ENCODE measurements at places on chromosomes 7 and 10.

- DNase-seq: no peak
Measured at GRCh38 chr10:30999070-30999712, 32.5 kb downstream of the ZNF438 start.

DNA sequence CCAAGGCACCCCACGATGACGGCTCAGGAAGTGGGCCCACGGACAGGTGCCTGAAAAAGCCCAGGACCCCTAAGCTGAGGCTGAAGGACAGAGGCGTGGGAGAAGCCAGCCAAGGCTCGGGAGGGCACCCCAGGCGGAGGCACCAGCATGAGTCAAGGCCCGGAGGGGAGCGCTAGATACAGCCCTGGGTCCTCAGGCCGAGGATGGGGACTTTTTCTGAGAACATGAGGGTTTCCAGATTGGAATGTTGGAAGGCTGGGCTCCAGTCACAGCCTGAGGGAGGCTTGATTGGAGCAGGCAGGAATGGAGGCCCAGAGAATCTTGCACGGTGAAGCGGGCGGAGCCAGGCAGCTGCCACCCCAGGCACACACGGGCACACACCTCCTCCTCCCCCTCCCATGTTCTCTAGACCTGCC is 19.0 kb upstream of the ELFN1 start:
- DNase-seq: no peak

DNA sequence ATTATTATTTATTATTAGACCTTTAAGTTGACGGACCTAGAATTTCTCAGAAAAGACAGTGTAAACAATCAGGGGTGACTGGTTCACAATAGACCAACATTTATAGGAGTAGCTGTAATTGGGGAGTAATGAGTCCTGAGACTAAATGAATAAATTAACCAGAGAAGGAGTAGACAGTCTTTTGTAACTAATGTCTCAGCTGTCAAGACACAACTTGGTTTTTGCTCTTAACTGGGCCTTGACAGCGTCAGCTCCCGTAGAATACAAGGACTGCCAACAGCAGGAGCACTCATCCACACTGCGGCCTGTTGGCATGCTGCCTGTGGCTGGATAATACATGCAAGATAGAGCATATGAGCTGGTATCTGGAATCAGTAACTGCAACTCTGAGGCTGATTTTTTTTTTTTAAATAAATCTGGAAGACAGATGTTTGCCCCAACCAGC is 123.9 kb downstream of the CACNA2D1 start:
- DNase-seq: no peak

DNA sequence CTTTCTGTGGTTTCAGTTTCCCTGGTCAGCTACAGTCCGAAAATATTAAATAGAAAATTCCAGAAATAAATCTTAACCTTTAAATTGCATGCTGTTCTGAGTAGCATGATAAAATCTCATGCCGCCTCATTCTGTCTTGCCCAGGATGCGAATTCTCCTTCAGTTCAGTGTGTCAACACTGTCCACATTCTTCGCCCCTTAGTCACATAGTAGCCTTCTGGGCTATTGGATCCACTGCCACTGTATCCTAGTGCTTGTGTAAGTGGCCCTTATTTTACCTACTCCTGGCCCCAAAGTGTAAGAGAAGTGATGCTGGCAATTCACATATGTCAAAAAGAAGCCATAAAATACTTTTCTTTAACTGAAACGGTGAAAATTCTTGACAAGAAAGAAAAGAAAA is 129.6 kb downstream of the ZWINT start:
- DNase-seq: no peak

DNA sequence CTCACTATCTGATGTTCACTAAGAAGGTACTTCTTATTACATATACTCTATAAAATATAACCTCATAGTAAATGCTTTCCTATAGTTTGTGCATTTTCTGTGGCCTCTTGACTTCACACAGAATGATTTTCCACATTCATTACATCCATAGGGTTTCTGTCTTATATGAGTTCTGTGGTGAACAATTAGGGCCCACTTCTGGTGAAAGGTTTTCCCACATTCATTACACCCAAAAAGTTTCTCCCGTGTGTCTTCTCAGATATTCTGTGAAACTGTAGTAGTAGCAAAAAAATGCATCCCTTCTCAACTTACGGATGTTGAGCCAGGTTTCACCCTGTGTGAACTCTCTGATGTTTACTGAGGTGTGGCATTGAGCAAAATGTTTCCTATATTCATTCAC is 119.3 kb downstream of the ZNF33B start:
- DNase-seq: no peak

DNA sequence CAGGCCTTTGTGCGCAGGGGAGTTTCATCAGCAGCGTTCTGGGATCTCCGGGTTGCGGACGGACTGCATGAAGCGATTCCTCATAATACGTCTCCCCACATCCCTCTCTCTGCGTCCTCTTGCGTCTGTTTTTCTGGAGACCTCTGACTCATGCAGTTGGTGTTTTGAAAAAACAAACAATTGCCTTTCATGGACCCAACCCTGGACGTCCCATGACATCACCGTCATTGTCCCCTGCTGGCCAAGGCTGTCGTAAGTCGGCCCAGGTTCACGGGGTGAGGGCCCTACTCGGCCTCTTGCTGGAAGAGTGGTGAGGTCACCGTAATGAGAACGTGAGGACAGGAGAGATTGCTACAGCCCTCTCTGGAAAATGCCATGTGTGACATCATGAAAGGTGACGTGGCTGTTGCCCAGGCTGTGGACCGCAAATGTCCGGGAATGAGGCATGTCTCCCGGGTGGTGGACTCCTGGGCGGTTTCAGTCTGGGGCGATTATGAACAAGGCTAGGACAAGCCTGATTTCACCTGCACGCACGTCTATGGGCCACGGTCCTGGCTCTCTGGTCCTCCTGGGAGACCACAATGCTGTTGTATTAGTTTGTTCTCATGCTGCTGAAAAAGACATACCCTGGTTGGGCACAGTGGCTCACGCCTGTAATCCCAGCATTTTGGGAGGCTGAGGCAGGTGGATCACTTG is 9.8 kb upstream of the MAFK start:
- DNase-seq: no peak

- no peak for DNase-seq
Measured at GRCh38 chr10:5709865-5710264, 25.2 kb downstream of the TASOR2 start.

DNA sequence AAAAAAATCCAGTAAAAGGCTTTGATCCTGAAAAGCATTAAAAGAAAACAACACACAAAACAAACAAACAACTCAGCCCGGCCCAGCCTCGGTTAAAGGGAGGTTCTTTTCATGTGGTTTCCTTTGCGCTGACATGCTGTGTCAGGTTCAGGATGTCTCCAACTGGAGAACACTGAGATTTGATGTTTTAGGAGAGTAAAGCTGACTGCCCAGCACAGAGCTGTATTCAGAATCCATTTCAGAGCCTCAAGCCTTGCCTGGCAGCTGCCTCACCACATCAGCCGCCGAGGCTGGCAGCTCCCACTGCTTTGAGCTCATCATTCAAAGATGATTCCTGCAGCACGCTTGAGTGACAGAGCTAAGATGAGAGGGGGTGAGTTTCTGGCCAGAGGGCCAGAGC is 205.8 kb upstream of the LYZL1 start:
- no peak for DNase-seq

DNA sequence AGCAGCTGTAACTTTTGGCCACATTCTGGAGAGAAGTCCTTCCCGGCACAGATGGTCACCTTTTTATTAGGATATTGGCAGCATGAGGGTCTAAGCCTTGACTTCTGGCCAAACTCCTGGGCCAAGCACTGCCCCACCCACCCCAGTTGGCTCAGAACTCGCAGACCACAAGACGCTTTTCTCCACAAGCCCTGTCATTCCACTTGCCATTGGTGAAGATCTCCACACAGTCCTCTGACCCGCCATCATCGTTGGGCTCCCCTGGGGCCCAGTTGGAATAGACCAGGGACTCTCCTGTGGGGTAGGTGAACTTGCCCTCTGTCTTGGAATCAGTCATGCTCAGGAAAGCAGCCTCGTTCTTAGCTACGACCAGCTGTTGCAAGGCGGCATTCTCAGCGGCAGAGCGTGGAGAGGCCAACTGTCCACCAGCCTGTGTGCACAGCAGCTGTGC is 11.2 kb downstream of the SFTPD start:
- no peak for DNase-seq

DNA sequence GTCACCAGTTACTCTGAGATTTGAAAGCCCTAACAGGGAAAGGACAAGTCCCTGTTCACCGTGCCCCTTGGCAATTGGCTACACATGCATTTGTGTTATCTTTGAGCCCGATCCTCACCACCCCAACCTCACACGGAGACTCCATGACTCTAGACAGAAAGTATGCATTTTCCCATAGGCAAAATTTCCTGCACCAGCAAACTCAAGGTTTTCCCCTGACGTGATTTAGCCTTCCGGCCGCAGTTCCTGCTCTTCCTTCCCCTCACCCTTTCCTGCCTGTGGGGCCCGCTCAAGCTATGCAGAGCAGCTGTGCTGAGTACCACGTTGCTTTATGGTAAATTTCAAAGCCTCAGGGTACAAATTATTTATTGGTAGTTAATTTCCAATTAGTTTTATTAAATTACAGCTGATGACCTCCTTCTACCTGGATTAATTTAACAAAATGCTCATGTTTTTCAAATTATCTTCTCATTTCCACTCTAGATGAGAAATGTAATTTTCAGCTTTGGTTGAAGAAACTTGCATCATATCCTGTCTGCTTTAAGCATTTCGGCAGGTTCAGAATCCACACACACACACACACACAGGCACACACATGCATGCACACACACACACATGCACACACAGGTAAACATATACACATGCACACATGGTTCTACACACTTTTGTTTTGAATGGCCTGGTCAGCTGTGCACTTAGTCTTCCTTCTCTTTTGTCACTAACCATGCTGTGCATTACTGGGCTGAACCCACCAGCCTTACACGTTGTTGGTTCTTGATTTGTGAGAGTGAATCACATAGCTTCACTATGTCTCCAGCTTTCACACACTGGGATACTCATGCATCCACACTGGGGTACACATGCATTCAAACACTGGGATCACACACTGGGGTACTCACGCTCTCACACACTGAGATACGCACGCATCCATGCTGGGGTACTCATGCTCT is 283.1 kb upstream of the PITRM1 start:
- no peak for DNase-seq

DNA sequence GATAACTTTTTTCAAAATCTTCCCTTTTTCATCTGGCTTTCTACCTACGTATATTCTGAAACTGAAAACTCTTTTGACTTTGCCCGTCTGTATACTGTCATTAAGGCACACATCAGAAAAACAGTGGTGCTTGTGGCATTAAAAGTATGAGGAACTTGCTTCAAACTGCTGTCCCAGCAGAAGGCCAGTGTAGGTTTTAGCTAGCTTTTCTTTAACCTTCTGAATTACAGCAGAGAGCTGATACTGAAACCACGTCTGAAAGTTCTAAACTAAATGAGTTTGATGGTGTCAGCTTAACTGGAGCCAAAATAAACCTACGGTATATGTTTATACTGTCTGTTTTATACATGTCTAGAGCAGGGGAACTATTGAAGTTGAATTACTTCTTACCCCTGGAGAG is 283.4 kb downstream of the TFEC start:
- no peak for DNase-seq

DNA sequence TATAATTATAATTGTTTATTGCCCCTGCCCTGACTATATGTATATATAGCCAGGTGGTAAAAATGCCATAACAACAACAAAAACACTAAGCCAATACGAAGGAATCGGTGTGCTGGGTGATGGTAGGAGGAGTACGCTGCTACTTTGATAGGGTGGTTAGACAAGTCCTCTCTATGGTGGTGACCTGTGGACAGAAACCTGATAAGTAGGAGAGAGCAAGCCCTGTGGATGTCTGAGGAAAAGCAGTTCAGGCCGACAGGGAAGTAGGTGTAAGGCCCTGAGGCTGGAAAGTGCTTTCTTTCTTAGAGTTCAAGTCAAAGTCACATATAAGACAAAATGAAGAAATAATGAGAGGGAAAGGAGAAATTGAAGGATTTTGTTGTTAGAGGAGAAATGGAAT is 823.8 kb upstream of the CELF2 start:
- no peak for DNase-seq

DNA sequence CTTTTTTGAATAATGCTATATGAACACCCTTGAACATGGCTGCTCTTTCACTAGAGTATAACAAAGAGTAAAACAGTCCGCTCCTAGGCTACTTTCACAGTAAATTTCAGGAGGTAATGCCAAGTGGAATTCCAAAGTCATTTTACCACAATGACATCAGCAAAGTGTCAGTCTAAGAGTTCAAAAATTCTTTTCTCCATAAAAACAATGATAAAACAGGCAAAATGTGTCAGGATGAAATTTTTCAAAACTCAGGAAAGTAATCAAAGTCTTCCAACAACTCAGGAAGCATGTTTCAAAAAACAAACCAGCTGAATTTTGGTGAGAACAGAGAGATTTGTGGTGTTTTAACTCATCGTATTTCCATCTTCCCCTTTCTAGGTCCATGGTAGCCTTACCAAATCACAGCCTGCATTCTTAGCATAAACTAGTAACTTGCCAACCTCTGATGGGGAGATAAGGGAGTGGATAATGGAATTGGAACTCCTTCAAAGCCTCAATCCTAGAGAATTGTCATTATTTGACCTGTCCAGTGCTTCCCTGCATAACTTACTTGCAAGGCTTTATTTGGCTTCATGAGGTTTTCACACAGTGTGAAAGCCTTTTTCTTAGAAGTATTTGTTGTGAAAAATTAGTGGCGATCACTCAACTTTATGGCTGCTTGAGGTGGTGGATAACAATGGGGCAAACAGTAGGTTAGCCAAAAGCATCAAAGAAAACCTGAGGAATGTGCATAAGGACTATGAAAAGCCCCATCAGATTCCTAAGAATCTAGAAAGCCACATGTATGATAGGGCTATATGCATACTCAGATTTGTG is 302.7 kb downstream of the HDAC9 start:
- no peak for DNase-seq

DNA sequence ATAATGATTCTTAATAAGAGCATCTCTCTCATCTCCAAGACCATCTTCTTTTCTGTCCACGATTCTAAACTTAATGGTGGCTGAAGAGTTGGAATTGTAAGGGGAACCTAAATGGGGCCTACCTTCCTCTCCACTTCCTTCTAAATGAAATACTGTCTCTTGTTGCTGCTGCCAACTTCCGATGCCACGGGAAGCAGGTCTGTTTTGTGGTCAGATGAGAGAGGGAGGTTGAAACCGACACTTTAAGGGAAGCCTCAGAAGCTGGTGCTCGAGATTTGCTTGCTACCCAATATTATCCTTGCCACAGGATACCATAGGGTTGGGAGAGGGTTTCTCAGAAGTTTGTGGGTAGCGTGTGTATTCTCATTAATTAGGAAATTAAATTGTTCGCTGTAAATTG is 464.1 kb downstream of the SUGCT start:
- no peak for DNase-seq

- no peak for DNase-seq
Measured at GRCh38 chr7:80830584-80831285, 88.1 kb downstream of the SEMA3C start.

- DNase-seq: no peak
Measured at GRCh38 chr7:30887464-30887872, 24.2 kb upstream of the AQP1 start.

- DNase-seq: no peak
Measured at GRCh38 chr7:37198041-37198905, 250.4 kb downstream of the ELMO1 start.

DNA sequence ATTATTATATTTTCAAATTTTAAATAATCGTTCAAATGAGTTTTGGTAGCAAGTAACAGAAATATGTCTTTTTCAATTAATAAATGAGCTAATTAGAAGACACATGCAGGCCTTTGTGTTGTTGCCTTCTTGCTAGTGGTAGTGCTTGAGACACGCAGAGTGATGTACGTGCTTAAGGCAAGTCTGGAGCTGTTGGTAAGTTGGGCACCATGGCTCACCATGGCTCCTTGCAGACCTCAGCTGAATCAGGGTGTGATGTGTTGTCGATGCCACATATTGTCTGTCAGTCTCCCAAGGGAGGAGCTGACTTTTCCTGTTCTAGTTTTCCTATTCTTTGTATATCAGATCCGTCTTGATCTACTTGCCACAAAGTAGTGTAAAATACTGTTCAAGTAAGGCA is 8.3 kb downstream of the CDK14 start:
- no peak for DNase-seq

Data from stimulated activated CD4-positive, alpha-beta T cell treated with anti-CD3 and anti-CD28 coated beads, Interleukin-12 subunit alpha, Interleukin-12 subunit beta, amount 100 ng/mL, for 48 hours (primary cell).